Fibroblast of mammary gland (primary cell): ENCODE measurements at places on chromosomes 11 and 22.
A peak's percentile ranks its signal among the peaks of the same experiment; 100 is the strongest.

DNA sequence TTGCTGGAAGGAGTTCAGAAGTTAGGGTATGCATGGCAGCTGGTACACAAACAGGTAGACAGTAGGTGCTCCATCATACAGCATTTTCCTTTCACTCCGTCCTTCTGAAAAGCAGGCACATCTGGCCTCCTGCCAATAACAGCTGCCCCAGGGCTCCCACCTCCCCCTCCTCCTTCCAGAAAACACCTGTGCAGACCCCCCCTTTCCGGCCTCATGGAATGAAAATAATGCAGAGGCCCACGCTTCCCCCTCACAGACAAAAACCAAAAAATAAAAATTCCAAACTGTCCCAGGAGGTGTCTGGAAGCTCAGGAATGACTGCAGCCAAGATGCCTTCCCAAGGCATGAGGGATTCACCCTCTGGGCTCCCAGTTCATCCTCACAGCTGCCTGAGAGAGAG is 185.5 kb downstream of the MN1 start:
- DNase-seq = no peak

DNA sequence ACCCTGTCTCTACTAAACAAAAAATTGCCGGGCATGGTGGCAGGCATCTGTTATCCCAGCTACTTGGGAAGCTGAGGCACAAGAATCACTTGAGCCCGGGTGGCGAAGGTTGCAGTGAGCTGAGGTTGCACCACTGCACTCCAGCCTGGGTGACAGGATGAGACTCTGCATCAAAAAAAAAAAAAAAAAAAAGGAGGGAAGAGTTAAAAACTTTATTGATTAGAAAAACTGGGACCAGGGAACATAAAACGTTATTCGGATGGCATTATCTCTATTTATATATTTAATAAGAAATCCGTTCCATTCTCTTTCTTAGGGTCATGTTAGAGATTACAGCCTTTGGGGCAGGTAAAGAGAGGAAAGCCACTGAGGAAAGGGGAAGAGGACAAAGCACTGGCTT is 197.5 kb downstream of the BCR start:
- DNase-seq = no peak

- peak; percentile 47 for DNase-seq
Measured at GRCh38 chr11:6443269-6444003, 2.6 kb upstream of the HPX start.

DNA sequence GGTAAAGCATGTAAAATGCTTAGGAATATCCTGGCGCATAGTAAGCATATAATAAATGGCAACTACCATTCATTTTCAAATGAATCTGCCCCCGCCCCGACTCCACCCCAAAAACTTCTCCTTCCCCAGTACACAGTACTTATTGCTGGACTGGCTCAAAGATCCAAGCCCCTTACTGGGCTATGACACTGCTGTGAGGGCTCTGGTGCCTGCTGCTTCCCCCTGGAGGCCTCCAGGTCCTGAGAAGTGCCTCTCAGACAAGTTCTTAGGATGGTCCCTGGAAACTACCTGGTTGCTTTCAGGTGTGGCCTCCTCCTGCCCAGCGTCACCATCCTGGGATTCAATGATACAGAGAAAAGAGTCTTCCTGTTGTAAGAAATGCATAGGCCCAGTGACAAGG is 190.6 kb upstream of the NTM start:
- DNase-seq = no peak

GRCh38 chr11:104624021-104624420 is 274.2 kb downstream of the CASP12 start:
- no peak for DNase-seq

- DNase-seq = peak; percentile 41
Measured at GRCh38 chr11:102883141-102883540, 8.4 kb upstream of the MMP12 start.

GRCh38 chr22:32660292-32660691 is 141.2 kb upstream of the TIMP3 start:
- peak; percentile 73 for DNase-seq

- peak; percentile 32 for DNase-seq
Measured at GRCh38 chr22:24330636-24331035, 60.0 kb downstream of the SPECC1L start.

GRCh38 chr11:72750556-72751115 is 1.6 kb downstream of the ARAP1 start:
- no peak for DNase-seq

DNA sequence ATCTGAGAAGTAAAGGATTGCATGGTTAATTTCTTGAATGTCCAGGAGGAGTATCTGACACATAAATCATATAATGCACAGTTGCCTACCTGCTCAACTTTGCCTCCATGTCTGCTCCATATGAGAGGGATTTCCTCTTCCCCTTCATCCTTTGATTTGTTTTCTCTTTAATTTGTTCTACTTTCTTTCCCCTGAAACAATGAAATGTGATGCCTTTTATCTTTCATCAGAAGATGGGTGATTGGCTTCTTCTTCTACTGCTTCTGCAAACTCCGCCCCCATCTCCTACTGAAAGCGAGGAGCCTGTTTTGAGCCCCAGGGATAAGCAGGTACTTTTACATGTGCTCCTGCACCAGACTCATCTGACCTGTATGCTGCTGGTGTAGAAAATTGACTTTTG is 9.9 kb upstream of the ETS1 start:
- DNase-seq = no peak

DNA sequence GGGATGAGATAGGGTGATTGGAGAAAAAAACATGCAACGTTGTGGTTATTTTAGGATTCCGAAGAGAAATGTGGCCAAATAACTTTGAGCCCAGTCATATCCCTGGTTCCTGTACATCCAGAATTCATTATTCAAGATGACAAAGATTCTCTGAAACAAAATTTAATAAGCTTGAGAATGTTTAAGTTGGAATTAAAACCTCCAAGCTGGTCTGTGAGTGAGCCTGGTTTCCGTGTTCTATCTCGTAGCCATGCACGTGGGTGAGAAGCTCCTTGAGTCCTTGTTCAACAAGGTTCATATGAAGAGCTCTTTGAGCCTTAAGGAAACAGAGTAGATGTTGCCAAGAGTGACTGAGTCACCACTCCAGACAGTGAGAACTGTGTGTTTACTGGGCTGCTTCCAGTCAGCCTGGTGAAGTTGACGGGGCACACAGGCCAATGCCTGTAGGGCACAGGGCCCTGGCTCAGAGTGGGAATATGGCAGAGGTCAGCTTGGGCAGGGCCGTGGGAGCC is 206.5 kb downstream of the NAV2 start:
- peak; percentile 99 for DNase-seq

- DNase-seq = no peak
Measured at GRCh38 chr11:8149726-8150125, 19.1 kb downstream of the RIC3 start.

- no peak for DNase-seq
Measured at GRCh38 chr11:83609191-83609590, 323.0 kb upstream of the CCDC90B start.

GRCh38 chr11:65435411-65435931 is 12.9 kb downstream of the NEAT1 start:
- peak; percentile 43 for DNase-seq

DNA sequence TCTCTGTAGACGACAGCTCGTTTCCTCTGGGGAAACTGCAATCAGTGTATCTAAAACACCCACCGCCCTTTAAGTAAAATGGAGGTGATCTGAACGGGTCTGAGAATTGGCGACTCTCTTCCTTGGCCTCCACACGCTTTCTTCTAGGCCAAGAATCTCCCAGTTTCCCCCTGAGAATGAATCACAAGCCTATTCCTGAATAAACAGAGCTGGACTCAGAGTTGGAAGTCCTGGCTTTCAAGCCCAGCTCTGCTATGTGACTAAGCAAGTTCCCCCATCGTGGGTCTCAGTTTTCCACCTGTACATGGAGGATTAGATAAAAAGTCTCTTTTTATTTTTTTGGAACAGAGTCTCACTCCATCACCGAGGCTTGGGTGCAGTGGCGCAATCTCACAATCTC is 200.4 kb downstream of the MN1 start:
- DNase-seq = no peak

DNA sequence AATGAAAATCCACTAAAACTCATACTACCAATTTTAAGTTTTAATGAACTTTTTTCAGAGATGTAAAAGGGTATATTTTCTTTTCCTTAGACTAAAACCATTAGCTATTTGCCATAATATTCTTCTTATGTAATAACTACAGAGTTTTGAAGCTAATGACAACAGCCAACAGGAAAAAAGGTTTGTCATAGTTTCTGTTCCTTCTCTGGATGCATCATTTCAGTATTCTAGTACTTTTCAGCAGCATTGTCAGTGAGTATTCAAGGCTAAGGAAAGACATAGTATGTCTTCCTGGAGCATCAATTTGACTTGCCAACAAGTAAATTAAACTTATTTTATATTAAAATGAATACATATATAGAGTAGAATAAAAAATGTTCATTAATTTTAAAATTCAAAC is 166.0 kb downstream of the METTL15 start:
- DNase-seq = no peak

- no peak for DNase-seq
Measured at GRCh38 chr11:69550846-69551245, 69.4 kb downstream of the LINC01488 start.

DNA sequence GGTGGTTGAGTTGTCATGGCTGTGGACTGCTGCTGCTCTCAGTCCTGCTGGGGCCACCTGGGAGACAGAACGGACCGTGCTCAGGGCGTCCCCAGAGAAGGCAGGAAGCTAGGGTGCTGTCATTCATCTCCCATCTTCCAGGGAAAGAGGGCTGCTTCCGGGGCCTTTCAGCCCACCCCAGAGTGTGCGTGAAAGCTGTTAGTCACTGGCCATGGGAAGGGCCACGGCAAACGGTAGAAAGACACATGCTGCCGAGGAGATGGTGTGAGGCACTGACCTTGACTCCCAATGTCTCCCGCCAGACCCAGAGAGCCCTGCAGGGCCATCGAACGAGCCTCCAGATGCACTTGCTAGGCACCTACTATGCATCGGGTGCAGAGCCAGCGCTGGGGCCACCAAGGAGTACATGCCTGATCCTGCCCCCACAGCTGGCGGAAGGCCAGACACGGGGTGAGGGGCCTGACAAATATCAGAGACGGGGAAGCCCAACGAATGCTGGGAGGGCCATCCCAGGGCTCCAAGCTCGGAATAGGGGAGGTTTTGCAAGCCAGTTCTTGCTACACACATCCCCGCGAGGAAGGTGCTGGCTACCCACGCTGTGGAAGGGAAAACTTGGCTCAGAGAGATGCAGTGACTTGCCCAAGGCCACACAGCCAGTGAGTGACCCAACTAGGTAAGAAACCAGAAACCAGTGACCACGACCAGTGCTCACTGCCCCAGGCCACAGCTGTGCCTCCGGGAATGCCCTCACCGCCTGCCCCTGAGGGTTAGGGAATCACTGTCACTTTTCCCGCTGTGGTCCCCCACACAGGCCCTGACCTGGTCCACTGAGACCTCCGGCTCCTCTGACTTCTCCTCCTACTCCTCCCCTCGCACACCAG is 10.1 kb downstream of the RAC2 start:
- DNase-seq = no peak

- DNase-seq = peak; percentile 58
Measured at GRCh38 chr22:24926849-24927579, 19.5 kb downstream of the LHFPL7 start.

DNA sequence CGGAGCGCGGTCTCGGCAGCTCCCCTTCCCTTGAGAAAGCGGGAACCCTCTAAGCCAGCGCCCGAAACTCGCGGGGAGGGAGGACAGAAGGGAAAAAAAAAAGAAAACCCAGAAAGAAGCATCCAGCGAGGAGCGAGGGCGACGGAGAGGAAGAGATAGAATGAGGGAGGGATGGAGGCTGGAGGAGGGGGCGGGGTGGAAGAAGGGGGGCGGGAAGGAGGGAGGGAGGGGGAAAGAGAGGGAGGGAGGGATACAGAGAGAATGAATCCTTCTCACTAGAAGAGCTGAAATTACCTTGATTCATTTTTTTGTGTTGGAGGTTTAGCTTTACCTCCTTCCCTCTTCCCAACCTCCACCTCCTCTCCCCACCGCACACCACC is 19.3 kb upstream of the BDNF start:
- DNase-seq = no peak

DNA sequence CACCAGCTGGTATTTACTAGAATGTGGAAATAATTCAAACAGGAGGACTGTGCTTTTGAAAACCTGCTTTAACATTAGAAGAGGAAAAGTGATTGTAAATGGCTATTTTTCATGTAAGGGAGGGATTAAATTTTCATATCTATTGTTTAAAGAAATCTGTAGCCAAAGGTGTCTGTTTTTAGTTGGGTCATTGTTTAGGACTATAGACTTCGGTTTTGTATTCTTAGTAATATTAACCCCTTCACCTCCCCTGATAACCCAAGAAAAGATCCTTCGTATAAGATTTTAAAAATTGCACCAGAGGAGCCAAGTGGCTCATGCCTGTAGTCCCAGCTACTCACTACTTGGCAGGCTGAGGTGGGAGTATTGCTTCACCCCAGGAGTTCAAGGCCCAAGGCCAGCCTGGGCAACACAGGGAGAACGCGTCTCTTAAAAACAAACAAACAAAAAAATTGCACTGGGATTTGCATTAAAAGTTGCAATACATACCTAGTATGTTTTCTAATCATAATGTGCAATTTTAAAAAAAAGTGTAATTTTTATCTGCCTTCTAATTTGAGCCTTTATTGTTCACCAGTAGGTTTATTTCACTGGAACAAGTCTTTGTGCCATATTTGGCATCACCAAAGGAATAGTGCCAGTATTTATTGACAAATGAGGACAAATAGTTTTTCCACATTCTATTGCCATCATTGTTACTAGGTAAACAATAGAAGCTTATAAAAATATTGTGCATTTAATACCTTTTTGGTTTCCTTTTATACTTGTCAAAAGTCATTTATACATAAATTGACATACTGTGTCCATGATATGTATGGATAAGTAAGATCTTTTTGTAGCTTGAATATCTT is 34.3 kb downstream of the MTMR3 start:
- DNase-seq = peak; percentile 62

DNA sequence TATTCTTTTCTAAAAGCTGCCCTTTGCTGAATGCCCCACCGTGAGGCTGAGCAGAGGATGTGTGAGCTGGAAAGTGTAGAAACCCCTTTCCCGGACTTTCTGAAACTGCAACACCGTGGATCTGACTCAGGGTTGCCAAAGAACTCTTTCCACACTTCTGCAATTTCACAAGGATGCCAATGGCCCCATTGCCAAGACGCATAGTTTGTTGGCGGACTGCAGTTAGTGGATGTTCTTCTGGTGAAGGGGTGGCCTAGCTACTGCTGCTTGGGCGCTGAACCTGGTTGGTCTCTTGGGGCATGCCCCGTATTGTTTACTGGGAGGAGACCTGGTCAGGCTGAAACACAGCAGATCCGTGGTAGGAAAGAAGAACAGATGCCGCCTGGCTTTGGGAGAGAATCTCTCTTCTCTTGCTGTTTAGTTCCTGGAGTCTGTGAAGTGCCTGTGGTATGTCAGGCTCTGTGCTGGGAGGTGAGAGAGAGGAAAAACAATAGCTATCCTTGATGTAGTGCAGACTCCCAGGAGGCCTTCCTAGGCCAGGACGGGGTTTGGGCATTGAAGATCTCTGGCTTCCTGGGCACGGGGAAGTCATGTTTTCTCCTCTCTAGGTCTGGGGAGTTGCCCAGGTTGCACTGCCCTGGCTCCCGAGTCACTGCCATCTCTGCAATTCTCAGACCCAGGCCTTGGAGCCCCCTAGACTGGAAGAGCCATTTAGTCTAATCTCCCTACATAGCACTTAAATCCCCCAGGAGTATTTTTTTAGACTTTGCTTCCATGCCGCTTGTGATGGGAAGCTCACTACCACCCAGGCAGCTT is 26.9 kb downstream of the CD82 start:
- peak; percentile 77 for DNase-seq
